NCI-H2107 (cell line): ENCODE measurements at places on chromosomes 11 and 22.
A peak's percentile ranks its signal among the peaks of the same experiment; 100 is the strongest.

DNA sequence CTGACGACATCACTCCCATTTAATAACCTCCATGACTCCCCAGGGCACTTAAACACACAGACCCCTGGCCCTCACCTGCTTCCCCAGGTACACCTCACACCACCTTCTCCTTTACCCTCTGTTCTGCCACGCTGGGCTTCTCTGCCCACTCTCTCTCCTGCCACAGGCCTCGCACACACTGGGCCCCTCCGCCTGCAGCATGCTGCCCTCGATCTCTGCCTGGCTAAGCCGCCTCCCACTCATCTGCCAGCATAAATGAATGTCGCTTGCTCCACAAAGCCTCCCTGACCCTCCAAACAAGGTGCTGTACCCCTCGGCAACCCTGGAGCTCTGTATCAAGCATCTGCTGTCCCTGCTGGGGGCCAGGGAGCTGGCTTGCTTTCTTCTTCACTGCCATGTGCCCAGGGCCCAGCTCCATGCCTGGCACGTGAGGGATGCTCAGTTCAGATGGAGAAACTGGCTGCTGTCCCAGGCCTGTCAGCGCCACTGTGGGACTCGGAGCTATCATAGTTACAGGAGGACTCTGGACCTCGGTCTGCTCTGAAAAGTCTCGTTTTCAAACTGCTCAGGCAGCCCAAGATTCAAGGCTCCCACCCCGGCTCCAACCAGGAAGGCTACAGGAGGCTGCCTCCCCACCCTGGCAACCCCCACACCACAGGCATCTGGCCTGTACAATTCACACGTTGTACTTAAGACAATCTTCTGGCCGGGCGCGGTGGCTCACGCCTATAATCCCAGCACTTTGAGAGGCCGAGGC lies 11.9 kb downstream of the TTLL1 start:
- no peak for DNase-seq

GRCh38 chr11:47566149-47566698 lies 825 bp downstream of the PTPMT1 start:
- DNase-seq: no peak

GRCh38 chr11:17770917-17771316 lies 36.3 kb downstream of the KCNC1 start:
- DNase-seq: no peak

DNA sequence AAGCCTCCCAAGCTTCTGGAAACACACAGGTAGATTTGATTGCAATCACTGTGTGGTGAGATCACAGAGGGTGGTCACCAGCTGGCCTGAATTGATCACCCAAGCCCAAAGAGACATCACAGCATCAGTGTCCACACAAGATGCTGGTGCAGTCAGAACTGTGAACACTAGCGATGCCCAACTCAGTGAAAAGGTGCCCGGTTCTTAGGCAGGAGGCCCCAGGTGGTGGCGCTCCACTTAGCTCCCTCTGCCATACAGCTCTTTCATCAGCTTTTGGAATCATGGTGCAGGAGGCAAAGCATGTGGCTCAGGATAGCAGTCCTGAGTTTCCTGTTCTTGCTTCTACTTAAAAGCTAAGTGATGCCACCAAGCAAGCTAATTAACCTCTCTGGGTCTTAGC lies 11.1 kb downstream of the DGCR2 start:
- no peak for DNase-seq

- peak; percentile 26 for DNase-seq
Observed at GRCh38 chr11:126443120-126443519, 87.6 kb downstream of the ST3GAL4 start.

DNA sequence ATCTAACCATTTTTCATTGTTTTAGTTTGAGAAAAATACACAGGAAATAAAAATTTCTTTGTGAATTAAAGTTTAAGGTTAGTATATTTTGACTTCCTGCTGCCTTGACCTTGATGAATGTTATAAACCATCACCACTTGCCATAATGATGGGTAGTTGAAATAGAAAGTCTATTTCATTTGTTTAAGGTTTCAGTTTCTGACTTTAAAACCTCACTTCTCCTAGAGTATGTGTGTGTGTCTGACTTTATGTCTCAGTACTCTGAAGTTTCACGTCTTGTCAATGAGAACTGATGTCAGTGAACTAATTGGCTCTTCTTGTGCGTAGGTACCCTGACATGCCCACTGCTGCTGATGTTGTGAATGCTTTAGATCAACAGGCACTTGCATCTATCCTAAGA lies 188.2 kb downstream of the METTL15 start:
- DNase-seq: no peak

DNA sequence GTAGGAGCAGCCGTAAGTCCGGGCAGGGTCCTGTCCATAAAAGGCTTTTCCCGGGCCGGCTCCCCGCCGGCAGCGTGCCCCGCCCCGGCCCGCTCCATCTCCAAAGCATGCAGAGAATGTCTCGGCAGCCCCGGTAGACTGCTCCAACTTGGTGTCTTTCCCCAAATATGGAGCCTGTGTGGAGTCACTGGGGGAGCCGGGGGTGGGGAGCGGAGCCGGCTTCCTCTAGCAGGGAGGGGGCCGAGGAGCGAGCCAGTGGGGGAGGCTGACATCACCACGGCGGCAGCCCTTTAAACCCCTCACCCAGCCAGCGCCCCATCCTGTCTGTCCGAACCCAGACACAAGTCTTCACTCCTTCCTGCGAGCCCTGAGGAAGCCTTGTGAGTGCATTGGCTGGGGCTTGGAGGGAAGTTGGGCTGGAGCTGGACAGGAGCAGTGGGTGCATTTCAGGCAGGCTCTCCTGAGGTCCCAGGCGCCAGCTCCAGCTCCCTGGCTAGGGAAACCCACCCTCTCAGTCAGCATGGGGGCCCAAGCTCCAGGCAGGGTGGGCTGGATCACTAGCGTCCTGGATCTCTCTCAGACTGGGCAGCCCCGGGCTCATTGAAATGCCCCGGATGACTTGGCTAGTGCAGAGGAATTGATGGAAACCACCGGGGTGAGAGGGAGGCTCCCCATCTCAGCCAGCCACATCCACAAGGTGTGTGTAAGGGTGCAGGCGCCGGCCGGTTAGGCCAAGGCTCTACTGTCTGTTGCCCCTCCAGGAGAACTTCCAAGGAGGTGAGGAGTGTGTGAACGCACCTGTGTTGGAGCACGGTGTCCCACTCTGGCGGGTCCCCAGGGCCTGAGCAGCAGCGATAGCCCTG lies at the start of gene TAGLN:
Gene TAGLN (plus strand): TSS at position 318 of the 863 bp plus-strand sequence. CDS start 3,644 bp downstream, outside the sequence.
- DNase-seq: no peak

GRCh38 chr11:73229321-73229895 lies 11.3 kb downstream of the P2RY2 start:
- no peak for DNase-seq

DNA sequence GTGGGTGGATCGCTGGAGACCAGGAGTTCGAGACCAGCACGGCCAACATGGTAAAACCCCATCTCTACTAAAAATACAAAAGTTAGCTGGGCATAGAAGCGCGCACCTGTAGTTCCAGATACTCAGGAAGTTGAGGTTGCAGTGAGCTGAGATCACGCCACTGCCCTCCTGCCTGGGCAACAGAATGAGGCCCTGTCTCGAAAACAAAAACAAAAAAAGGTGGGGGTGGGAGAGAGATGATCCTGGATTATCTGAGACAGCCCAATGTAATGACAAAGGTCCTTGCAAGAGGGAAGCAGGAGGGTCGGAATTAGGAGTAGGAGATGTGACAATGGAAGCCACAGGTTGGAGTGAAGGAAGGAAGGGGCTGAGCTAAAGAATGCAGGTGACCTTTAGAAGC lies 87.6 kb upstream of the APOA1 start:
- no peak for DNase-seq

DNA sequence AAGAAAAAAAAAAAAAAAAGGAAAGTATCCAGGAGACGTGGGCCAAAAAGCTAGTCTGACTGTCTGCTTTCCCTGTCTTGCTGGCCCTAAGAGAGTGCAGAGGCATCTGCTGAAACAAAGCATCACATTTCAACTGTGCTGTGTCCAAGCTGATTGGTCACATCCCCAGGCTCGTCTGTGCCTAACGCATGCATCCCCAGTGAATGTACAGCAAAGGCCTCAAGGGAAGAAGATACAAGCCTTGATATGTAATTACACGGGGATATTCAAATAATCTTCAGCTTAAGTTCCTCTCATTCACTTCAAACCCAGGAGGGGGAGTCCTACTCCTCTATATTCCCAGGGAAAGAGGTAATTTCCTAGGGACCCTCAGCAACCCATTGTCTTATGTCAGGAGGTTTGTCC lies 5.4 kb upstream of the SORL1 start:
- DNase-seq: no peak

DNA sequence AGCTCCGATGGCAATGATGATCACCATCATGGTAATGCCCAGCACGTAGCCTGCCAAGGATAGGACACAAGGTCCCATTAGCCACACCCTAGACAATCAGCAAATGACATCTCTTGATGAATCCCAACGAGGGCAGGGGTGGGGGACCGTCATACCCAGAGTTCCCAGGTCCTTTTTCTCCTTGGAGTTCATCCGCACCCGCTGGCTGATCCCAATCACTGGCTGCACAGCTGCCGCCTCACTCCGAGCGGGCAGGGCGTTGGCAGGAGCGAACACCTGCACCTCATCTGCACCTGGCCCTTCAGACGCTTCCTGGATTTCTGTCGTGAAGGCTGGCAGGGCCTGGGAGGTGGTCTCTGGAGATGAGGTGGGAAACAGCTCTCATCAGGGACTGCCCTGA lies 2.9 kb downstream of the PIK3IP1 start:
- DNase-seq: no peak

GRCh38 chr11:46414466-46414796 lies 22.9 kb upstream of the CHRM4 start:
- DNase-seq: peak; percentile 72

DNA sequence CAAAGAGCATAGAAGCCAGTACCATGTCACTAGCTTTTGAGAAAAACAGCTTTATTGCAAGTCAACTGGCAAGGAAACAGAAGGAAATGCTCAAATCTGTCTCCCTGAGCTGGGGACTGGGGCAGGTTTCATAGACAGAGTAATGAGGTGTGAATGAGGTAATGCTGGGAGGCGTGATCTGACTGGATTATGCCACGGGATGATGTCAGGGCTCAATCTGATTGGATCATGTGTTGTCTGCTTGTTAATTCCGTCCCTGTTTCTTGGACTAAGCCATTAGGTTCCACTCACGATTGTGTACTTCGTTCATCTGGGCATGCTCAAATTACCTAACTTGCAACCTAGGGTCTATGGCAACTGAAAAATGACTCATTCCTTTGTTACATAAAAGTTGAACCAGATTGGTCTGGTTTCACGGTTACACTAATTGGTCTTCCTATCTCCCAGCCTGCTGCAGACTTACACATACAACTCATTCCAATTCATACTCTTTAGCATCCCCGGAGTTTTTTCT lies 20.2 kb upstream of the OR10A5 start:
- peak; percentile 17 for DNase-seq

GRCh38 chr11:85717429-85717828 lies 31.4 kb upstream of the CCDC89 start:
- DNase-seq: no peak

- DNase-seq: no peak
Observed at GRCh38 chr11:94673386-94673785, 94.8 kb upstream of the AMOTL1 start.

- no peak for DNase-seq
Observed at GRCh38 chr11:116272181-116272789, 500.5 kb downstream of the BUD13 start.

DNA sequence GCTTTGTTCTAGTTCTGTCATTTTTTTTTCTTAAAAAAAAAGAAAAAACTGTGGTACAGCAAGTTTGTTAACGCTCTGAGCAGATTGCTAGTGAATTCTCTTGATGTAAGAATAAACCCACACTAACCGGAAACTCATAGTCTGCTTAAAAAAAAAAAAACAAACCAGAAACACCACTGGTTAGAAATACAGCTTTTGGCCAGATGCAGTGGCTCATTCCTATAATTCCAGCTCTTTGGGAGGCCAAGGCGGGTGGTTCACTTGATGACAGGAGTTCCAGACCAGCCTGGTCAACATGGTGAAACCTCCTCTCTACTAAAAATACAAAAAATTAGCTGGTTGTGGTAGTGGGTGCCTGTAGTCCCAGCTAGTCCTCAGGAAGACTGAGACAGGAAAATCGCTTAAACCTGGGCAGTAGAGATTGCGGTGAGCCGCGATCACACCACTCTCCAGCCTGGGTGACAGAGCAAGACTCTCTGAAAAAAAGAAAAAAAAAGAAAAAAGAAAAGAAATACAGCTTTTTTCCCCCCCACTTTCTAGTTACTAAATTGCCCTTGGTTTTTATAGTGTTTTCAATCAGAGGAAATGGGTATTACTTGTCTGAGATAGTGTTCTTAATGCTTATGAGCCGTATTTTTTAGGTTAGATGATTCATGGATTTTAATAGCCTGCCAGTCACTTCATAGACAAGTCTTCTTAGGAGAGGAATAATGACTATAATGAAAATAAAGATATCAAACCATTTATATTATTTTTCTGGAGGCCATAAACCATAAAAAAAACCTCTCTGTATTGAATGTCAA lies 222.8 kb downstream of the DDX10 start:
- no peak for DNase-seq

DNA sequence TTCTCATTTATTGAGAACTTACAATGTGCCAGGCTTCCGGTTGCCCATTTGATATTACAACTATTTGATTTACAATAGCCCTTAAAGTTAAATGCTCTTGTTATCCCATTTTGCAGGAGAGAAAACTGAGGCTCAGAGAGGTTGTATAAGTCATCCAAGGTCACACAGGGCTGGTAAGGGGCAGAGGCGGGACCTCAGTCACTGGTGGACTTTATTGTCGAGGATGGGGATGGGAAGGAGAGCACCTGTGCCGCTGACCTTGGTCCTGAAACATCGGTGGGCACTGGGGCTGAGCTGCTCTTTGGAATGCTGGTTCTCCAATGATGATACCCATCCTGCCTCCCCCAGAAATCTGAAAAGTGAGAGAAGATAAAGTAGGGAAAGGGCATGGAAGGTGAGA lies 265.4 kb downstream of the MIAT start:
- DNase-seq: no peak

- no peak for DNase-seq
Observed at GRCh38 chr22:42375982-42376381, 56.2 kb downstream of the NFAM1 start.

DNA sequence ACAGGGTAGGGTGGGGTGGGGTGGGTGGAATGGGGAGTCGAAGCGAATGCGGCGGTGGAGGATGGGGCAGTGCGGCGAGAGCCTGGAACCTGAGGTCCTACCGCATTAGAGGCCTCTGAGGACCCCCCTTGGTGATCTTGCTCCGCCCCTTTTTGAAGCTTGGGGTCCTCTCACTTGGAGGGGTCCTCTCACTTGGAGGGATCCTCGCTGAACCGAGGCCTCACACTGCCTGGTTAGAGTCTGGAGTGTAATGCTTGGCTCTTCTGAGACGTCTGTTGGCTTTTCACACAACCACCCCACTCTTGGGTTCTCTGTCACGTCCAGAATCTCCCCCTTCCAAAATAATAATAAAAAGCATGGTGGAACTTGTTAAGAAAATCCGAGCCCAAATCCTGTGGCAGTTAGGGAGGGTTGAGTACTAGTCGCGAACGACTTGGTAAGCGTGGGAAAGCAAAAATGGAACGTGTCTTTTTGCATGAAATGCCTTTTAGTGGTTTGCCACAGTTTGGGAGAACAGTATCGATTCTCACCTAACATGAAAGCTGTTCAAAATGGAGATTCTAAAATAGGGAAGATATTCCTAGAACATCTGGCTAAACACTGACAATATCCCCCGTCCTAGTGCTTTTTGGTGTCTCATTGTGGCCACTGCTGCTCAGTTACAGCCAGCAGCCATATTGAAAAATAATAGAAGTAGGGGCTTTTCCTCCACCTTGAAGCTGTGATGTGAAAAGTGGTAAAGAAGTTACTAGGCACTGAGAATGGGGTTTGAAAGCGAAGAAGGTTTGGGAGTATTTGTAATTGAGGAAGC lies 822 bp downstream of the RBX1 start:
- no peak for DNase-seq
